Right ventricle myocardium inferior (tissue), 1 donor: ENCODE measurements at places on chromosomes 2 and 18. TPM values are rescaled to one million over a fixed set of nuclear protein-coding genes. Genes with fewer than 3 reads are reported as not detected.

Gene FAM161A
- total RNA-seq = 0.60 TPM

DNA sequence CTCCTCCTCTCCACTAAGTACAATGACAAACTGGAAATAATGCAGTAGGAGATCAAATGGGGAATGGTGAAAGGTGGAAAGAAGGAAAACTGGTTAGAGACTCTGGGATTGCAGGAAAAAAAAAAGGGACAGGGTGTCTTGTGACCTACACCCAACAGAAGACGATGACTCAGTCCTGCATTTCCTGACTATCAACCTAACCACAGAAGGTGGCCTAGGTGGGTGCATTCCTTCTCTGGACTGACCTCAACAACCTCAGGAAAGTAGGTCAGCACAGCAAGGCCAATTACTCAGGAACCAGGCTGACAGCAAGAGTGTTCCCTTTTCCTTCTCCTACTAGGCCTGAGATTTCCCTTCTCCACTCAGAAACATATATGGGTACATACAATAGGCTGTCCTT, 1386.4 kb upstream of the ZEB2 start:
- no peak for DNase-seq

- no peak for DNase-seq
These were observed 282.3 kb downstream of the DYSF start for GRCh38 chr2:71735676-71736075.

Gene TMEM198
- total RNA-seq = 2.7 TPM

- no peak for DNase-seq
These were observed 47.3 kb downstream of the MEX3C start for GRCh38 chr18:51150113-51150700.

GRCh38 chr2:156327835-156328695, 4.5 kb downstream of the NR4A2 start:
- DNase-seq = no peak

DNA sequence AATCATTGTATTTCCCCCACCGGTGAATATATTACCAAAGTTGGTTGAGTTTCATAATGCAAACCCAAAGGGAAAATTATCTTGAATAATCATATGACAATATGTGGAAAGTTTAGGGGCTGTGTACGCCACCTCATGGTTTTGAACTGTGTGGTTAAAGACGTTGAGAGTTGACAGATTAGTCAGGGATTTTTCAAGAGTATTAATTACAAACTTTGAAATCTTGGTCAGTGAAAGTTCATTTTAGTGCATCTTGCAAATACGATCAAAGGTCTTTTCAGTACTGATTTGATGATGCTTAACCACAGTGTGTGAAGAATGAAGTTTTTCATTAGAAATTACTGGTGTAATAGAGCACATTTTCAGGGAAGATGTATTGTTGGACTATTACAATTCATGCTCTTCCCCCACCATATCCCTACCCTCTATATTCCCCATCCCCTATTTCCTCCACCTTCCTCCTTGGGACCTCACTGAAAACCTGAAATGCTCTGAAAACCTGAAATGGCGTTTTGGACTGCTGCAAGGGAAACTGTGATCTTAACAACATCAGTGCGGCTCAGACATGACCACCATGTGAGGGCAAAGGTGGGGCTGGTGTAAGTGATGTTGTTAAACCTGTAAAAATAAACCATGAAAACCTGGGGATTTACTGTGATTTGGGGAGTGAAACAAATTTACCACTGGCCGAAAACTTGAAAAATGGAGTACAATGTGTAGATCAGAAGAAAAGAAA, 4.5 kb upstream of the BCL2L11 start:
- DNase-seq = no peak
